Fibroblast of upper back skin (primary cell): ENCODE measurements at places on chromosomes 7 and 10.

DNA sequence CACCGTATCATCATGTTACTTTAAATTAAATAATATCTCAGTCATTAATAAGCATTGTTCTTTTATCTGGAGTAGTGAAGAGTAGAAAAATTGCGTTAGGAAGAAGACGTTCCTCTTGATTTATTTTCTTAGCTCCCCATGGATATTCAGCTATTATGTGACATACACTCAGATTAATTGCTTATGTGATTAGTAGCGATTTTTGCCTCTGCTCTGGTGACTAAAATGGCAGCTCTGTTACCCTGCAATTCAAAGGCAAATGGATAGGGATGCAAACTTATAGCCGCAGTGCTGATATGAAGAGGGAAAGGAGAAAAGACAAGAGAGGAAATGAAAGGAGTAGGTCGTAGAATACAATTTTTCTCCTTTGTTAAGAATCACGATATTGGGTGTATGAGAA lies 188.4 kb upstream of the MALRD1 start:
- DNase-seq: no peak

DNA sequence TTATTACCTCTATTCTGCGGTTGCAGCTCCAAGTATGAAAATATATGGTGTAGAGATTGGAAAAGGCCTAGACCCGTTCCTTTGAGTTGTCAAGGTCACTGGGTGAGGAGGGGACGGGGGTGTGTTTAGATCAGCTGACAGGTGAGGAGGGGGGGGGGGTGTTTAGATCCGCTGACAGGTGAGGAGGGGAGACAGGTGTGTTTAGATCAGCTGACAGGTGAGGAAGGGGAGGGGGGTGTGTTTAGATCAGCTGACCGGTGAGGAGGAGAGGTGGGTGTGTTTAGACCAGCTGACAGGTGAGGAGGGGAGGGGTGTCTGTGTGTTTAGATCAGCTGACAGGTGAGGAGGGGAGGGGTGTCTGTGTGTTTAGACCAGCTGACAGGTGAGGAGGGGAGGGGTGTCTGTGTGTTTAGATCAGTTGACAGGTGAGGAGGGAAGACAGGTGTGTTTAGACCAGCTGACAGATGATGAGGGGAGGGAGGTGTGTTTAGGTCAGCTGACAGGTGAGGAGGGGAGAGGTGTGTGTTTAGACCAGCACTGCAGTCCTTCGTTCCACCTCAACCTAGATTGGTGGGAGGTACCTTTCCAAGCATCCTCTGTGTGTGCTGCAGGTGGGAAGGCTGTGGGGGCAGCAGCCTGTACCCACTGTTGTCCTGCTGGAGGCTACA lies 655.0 kb upstream of the ADARB2 start:
- no peak for DNase-seq

DNA sequence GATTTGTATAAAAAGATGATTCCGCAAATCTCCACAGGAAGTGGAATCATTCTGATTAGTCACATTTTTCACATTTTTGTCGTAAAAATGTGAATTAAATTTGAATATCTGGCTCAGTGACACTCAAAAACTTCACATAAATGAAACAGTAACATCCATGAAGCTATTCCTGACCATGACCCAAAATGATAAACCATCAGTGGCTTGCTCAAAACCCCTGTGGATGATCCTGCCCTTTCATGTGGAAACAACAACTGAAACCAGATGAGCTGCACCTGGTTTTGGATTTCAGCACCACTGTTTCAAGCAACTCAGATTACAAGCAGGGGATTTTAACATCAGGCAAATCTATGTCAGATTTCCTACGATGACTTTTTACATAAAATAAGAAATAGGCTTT lies 80.3 kb downstream of the AMPH start:
- DNase-seq: no peak

- DNase-seq: peak; percentile 37
Observed at GRCh38 chr7:104156842-104157277, 51.0 kb downstream of the ORC5 start.

DNA sequence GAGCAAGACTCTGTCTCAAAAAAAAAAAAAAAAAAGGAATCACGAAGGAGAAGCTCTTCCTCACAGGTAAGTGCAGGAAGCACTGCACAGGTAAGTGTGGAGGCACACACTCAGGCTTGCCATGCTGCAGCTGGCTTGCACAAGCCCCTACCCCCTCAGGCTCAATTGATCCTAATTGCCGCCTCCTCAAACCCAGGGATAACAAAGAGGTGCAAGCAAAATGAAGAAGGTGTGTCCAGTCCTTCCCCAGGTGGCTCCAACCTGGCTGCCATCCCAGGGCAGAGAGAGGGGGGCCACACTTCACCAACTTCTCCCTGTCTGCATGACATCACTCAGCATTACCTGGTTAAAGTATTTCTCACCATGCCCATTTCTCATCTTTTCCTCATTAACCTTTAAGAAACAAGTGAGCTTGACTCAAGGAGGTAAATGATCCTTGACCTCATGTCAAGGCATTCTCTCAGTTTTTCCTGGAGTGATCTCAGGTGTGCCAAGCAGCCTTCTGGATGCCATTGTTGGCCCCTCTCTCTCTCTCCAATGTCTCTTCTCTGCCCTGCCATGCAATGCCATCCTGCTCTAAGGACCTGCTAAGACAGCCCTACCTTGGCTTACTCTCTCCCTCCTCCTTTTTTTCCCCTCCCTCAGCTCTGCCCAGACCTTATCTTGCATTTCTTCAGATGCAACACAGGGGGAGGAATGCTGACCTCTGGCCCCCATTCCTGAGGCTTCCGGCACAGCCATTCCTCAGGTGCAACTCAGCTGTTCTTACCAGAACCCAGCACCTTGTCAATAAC lies 13.0 kb upstream of the TRPV6 start:
- DNase-seq: no peak

- peak; percentile 57 for DNase-seq
Observed at GRCh38 chr7:138842111-138842510, 44.1 kb upstream of the ATP6V0A4 start.

DNA sequence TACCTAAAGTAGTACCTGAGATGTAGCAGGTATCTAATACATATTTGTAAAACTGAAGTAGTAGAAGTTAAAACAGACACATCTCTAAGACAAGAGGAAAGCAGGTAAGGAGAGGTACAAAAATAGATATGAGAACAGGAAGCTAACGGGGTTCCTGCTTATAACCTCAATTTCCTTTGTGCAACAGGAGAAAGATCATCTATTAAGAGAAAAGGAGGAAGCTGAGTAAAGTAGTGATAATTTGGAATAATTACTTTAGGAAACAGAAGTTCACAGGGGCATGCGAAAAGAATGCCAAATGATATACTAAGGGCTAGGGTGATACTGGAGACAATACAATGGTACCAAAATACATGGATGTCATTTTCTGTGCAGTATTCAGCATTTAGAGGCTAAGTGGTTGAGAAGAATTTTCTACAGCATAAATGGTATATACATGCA lies 108.7 kb downstream of the NRBF2 start:
- no peak for DNase-seq

- DNase-seq: no peak
Observed at GRCh38 chr10:103140469-103140868, 52.6 kb downstream of the NT5C2 start.

DNA sequence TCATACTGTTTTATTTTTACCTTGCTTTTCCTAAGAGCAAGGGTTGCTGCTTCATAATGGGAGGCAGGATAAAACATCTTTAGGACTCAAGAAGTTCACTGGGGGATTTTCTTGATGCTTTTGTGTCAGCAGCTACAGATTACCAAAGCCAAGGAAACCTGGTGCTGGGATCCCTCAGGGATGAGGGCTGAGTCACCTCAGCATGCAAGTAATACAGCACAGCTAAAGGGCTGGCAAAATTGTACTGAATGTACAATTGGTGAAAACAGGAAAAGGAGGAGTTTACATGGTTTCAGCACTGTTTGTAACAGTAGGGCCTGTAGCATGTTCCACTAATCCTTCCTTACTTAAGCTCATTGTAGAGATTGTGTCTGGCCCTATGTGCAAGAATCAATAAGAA lies 1056.8 kb downstream of the SORCS1 start:
- peak; percentile 63 for DNase-seq

- DNase-seq: peak; percentile 88
Observed at GRCh38 chr7:115087437-115087836, 165.5 kb downstream of the MDFIC start.

DNA sequence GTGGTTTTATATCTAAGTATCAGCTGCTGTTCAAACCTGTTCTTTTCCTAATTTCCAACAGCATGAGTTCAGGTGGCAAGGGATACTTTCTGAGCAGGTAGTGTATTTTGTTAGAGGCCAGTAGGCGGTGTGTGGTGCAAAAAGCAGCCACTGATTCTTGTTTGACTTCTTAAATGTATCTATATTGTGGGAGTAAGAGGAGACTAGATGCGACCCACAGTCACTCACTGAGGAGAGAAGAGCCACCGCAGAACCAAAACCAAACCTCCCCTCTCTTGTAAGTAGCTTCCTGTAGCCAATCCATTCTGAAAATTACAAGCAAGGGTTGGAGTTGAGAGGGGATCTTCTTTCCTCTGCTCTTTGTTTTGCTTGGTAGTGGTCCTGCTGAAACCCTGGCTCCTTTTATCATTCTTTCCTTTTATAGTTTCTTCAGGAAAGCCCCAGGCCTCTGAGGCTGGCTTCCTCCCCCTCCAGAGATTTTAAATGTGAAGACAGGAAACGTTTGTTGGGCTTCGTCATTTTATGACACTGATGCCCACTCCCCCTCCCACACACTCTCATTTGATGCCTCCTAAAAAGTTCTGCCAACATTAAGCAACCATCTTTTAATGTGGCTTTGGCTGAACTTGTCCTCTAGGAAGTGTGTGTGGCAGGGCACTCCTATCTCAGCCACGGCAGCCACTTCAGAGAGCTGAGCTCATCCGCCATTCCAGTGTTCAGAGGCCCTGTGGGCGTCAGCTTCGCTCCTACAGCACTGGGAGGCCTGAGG lies 566.0 kb downstream of the SUGCT start:
- DNase-seq: no peak

- DNase-seq: peak; percentile 79
Observed at GRCh38 chr7:139645572-139646523, 122.4 kb downstream of the CLEC2L start.

DNA sequence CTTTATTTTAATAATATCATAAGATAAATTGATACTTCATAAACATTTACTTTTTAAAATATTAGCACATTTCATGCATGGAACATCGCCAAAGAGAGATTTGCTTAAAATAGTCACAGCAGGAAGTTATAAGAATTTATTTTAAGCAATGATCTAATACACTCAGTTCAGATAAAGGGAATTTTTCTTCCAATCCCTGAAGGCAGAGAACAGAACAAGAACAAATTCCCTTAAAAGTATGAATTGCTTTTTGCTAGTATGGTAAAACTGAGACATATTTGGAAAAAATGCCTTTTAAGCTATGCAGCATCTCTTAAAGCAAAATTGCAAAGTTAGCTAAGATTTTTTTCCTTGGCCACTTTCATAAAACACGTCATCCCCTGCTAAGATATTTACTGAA lies 91.0 kb downstream of the SEMA3D start:
- DNase-seq: peak; percentile 44

DNA sequence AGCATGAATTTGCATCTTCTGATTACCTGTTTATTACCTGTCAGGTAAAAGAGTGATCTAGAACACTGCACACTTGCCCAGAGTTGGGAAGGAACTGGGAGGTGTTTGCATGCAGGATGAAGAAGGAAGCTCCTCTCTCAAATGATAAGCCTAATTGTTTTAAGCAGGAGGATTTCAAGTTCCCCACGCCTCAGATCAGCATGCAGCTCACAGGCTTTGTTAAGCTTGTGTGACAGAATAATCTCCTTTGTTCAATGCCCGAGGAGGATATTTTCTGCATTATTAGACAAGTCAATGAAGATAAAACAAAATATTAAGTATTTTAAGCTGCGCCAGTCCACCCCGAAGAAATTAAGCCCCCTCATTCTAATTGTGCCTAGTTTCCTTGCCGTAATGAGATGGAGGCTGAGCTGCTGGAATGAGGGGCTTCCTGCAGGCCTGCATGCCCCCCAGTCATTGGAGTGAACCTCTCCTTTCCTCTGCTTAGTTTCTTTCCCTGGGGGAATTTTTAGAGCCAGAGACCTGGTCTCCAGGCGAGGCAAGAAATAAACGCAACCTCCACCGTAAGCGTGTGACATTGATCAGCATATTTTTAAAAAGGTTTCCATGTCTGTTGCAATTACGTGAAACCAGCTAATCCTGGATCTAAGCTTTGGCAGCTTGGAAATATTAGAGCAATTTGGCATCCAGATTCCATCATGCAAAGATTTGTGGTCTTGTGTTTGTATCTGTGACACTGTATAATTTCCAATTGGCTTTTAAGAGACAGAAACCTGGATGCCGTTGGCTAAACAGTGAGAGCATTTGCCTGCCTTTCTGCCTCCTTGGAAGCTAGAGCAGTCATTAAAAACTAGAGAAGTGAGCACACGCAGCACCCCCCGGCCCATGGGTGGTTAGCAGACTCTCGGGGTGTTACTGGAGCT lies 376.0 kb downstream of the GALNT17 start:
- DNase-seq: peak; percentile 41

GRCh38 chr10:95538412-95538811 lies 22.8 kb downstream of the SORBS1 start:
- no peak for DNase-seq

DNA sequence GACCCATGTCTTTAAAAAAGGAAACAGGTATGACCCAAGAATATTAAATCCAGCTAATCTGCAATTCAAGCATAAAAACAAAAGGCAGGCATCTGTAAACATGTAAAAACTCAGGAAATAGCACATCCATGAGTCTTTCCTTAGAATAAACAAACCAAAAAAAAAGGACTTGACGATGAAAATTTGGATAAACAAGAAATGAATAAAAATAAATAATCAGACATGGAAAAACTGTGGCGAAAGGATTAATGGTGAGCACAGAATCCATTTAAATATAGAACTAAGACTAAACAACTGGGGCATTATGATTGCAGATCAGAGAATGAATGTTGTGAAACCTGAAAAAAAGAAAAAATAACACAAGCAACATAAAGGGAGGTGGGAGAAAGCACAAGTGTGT lies 170.1 kb downstream of the DOCK4 start:
- no peak for DNase-seq

DNA sequence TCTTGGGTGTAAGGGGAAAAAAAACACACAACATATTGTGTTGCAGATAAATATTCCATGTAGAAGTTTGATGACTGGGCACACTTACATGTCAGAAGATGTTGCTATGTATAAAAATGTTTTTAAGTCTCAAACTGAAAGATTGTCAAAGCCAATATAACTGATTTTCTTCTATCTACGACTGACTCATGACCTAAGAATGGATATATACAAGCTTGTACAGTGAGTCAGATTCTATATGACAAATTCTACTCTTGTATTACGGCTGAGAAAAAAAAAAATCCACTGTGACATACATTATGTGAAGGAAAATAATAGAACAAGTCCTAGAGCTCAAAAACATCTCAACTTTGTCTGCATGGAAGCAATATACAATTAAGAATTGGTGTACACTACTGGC lies 343.0 kb upstream of the PCDH15 start:
- DNase-seq: peak; percentile 24

- DNase-seq: no peak
Observed at GRCh38 chr7:7554649-7555575, 11.8 kb upstream of the MIOS start.

GRCh38 chr10:29199941-29200679 lies 88.8 kb upstream of the LYZL1 start:
- DNase-seq: no peak

GRCh38 chr10:30558411-30558810 lies 71.1 kb downstream of the LYZL2 start:
- DNase-seq: no peak

- DNase-seq: peak; percentile 80
Observed at GRCh38 chr7:143884969-143885559, 16.9 kb downstream of the TCAF1 start.
